ENCODE measurements at places on chromosomes 16 and 17.
A peak's percentile ranks its signal among the peaks of the same experiment; 100 is the strongest.

GRCh38 chr16:8905168-8905762 lies 23.1 kb downstream of the LITAFD start:
- peak; percentile 21 for DNase-seq

DNA sequence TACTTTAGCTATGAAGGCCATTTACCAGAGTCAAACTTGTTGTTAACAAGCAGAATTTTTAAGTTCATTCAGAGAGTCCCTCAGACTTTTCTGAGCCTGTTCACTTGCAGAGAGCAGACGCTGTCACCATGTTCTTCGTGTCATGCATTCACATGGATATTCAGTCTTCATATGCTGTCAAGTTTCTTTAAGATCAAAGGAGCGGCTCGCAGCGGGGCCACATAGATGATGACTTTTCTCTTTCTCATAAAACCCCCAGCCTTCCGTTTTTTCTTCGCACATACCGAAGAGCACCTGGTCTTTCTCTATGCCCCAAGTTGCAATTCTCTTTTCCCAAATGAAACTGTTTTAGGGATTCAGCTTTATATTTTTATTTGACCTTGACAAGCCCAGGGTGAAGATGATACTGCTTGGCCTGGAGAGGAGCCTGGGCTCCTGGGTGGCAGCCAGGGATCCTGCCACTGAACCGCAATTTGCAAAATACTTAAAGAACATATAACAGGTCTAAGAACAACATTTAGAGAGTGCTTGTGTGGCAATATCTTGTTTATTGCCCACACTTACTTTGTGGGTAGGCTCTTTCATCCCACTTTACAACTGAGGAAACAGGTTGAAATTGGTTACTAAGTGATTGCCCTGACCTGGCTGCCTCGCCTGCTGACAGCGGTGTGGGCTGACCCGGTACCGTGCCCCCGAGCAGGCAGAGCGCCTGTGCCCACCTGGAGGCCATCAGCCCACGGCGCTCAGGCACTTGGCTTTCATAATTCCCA lies 22.9 kb downstream of the SEC14L1 start:
- no peak for DNase-seq

- no peak for DNase-seq
These were observed 116.2 kb downstream of the C16orf78 start for GRCh38 chr16:49489686-49490320.

- no peak for DNase-seq
These were observed 5.4 kb upstream of the CYTH1 start for GRCh38 chr17:78787444-78787843.

DNA sequence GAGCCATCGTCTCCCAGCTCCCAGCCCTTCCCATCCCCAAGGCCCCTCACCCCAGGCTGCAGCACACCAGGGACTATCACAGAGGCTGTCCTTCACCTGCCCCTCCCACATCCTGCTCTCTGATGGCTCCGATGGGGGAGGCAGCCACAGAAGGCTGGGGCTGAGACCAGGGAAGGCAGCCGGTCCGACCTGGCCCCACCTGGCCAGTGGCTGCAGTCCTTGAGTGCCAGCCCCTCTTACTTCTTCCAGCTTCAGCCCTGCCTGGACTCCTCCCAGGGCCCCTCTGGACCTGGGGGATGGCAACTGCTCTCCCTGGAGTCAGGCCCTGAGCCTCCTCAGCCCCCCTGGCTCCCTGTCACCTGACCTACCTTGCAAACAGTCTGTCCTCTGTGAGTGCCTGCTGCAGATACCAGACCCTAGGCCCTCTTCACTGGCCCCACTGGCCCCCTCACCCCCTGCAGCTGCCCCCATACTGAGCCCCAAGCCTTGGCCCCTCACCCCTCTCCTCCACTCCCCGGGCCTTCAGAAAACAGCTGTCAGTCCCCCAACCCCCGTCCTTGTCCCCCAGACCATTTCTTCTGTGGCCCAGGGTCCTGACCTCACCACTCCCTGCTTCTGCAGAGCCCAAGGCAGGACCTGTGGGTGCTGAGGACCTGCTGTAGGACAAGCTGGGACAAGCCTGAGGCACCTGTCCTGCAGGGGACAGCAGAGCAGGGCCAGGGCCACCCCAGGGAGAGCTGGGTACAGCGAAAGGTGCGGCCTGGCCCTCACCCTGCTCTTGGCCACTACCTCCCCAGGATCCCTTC lies 12.6 kb upstream of the SRRM2 start:
- DNase-seq: no peak

DNA sequence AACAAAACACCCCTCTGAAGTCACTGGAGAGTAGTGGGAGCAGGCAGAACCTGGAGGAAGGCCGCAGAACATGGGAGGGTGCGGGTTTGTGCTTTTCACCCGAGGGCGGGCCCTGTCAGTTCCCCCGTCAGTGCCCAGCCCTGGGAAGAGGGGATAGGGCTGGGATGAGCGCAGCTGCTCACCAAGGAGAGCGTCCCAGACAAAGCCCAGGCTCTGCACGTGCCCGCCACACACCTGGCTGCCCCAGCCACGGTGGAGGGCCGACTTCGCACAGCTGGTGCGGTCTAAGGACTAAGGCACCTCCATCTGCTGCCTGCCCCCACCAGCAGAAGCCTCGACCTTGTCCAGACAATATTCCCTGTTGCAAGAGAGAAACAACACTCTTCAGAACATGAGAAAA lies 39.5 kb downstream of the ZCCHC14 start:
- no peak for DNase-seq
